T1000 (cell line): ENCODE measurements at places on chromosomes 5 and 9.

- no peak for DNase-seq
Measured at GRCh38 chr5:115363879-115364278, 67.4 kb upstream of the CCDC112 start.

DNA sequence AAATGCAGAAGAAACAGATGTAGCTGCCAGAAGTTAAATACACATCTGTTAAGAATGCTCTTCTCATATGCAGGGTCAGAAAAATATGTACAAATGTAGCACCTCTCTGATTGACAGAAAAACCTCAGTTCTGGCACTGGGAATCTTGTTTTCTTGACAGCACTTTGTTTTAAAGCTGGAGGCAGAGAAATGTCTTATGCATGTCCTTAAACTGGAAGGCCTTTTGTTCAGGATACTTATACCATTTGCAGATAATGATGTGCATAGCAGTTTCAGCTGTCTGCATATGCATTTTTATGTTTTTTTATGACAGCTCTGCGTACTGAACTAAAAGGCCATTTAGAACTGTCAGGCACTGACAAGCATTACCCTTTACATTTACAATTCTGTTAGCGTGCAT, 567.9 kb downstream of the EBF1 start:
- no peak for DNase-seq

- DNase-seq = no peak
Measured at GRCh38 chr5:50717651-50718050, 51.2 kb downstream of the PARP8 start.

GRCh38 chr5:151612689-151613427, 21.7 kb upstream of the FAT2 start:
- no peak for DNase-seq
